ENCODE measurements at places on chromosomes 7 and 10.

DNA sequence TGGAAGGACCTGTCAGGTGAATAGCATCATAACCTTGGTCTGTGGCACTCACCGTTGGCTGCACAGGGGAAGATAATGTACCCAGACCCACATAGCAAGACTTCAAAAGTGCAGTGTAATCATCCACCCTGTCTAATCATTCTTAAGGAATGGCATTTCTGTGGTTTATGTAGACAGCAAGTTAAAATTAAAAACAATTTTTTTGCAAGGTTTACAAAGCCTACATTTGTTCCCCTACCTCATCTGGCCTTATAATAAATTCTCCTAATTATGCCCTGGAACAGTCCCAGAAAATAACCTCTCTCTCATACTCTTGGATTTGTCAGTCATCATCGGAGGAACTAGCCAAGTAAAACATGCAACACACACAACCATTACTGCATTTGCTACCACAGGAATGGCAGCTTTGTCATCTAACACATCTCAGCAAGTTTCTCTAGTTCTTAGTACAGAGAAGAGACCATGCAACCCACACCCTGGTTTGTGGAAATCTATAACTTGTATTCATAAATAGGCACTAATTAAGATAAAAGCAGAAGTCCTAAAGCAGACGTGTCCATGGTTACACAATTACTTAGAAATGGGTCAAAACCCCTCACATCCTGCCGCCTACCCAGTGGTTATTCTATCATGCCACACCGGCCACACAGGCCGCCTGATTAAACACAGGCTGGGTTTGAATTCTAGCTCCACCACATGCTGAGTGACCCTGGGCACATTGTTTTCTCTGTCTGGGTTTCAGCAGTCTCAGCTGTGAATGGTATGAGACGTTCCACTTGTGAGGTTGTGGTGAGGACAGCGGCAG, 19.1 kb downstream of the ABLIM1 start:
- no peak for DNase-seq

DNA sequence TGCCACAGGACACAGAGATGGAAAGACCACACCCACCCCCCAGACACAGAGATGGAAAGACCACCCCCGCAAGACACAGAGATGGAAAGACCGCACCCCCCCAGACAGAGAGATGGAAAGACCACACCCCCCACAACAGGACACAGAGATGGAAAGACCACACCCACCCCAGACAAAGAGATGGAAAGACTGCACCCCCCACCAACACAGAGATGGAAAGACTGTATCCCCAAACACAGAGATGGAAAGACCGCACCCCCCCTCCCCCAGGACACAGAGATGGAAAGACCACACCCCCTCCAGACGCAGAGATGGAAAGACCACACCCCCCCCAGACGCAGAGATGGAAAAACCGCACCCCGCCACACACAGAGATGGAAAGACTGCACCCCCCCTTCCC, 8.0 kb downstream of the ZNF511 start:
- DNase-seq = no peak

- no peak for DNase-seq
Measured at GRCh38 chr7:49718760-49719159, 54.7 kb upstream of the VWC2 start.

DNA sequence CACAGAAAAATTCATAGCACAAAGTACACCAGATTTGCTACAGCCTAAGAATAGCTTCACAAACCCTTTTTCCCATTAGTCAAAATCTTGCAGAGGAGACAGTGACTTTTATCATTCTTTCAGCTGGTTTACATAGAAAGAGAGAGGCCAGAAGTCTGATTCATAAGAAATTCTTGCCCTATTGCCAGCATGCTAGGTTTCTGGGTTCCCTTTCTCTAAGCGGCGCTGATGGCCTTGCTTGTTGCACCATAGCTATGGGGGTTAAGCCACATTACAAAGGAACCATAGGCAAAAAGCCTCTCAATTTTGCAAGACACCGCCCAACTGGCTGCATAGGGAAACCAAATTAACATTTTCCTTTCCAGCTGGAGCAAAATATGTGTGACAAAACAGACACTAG, 87.4 kb downstream of the ZNF467 start:
- no peak for DNase-seq

- no peak for DNase-seq
Measured at GRCh38 chr7:42103456-42103855, 133.6 kb downstream of the GLI3 start.

GRCh38 chr7:636396-636795, 90.1 kb upstream of the DNAAF5 start:
- peak; percentile 27 for DNase-seq

GRCh38 chr7:94258418-94259300, 136.0 kb upstream of the COL1A2 start:
- no peak for DNase-seq

DNA sequence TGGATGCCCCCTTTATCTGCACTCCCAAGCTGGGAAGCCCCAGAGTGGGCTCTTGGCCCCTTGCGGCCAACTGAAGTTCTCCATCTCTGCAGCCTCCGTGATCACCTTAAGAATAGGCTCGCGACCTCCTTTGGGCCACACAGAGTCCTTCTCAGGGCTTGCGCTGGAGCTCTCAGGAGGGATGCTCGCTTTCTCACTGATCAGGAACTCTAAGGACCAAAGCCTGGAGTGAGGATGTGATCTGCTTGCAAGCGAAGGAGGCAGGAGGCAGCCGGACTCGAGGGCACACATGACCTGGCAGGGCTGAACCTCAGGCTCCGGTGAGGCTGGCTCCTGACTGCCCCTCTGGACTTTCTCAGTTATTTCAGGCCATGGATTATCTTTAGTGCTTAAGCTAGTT, 192.1 kb upstream of the MKI67 start:
- DNase-seq = no peak

DNA sequence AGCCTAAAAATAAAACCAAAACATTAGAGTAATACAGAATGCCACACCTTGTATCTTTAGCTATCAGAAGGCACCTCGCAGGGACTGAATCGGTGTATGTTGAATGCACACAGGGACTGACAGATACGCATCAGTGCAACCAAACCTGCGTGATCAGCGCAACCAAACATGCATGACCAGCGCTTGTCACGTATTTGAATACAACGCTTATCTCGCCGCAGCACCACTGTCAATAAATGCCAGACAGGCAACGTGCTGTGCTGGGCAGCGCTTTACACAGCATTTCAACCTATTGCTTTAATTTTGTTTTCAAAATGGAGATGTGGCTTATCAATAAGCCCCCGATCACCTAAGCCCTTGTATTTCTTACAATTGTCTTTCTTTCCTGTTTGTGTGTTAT, 242.4 kb downstream of the SFMBT2 start:
- DNase-seq = no peak

- DNase-seq = peak; percentile 22
Measured at GRCh38 chr7:100803398-100804161, 23.7 kb downstream of the EPHB4 start.

GRCh38 chr10:92747600-92747999, 57.8 kb downstream of the HHEX start:
- DNase-seq = no peak

- no peak for DNase-seq
Measured at GRCh38 chr7:107609811-107610261, 29.8 kb downstream of the BCAP29 start.

GRCh38 chr10:49606981-49607535, 3.1 kb upstream of the SLC18A3 start:
- DNase-seq = peak; percentile 78

GRCh38 chr7:20454202-20454601, 123.5 kb downstream of the ITGB8 start:
- no peak for DNase-seq

DNA sequence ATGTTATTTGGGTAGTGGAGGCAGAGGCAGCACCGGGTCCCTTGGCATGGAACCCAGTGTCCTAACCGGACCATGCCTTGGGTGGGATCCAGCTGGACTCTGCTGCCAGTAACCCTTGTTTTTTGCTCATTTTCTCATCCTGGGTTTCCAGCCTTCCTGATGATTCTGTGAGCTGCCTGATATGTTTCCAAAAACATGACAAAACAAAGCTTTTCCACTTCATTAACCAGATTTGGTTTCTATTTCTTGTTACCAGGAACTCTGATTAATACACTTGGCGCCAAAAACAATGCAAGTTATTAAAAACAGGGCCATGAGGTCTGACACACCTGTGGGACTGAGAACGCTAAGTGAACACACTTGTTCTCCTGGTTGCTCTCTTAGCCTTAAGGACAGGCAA, 32.8 kb upstream of the DLG5 start:
- DNase-seq = no peak

- no peak for DNase-seq
Measured at GRCh38 chr10:111281516-111281915, 204.7 kb downstream of the ADRA2A start.

GRCh38 chr10:131202990-131203389, 108.5 kb downstream of the TCERG1L start:
- no peak for DNase-seq

Data from activated naive CD8-positive, alpha-beta T cell treated with anti-CD3 and anti-CD28 coated beads, Interleukin-2, amount 50 U/mL, for 24 hours (primary cell).